Stimulated activated CD4-positive, alpha-beta T cell treated with anti-CD3 and anti-CD28 coated beads, Interleukin-1b, Interleukin-23, amount 100 ng/mL, for 1 hour (primary cell): ENCODE measurements at places on chromosomes 2 and 18.

GRCh38 chr2:55296393-55296792 is 27.4 kb upstream of the MTIF2 start:
- DNase-seq, result no peak

GRCh38 chr2:65495251-65495877 is 63.0 kb upstream of the SPRED2 start:
- no peak for DNase-seq

- DNase-seq, result no peak
Observed at GRCh38 chr2:58950795-58951462, 709.8 kb upstream of the FANCL start.

GRCh38 chr2:229675569-229675968 is 38.8 kb downstream of the DNER start:
- DNase-seq, result no peak

DNA sequence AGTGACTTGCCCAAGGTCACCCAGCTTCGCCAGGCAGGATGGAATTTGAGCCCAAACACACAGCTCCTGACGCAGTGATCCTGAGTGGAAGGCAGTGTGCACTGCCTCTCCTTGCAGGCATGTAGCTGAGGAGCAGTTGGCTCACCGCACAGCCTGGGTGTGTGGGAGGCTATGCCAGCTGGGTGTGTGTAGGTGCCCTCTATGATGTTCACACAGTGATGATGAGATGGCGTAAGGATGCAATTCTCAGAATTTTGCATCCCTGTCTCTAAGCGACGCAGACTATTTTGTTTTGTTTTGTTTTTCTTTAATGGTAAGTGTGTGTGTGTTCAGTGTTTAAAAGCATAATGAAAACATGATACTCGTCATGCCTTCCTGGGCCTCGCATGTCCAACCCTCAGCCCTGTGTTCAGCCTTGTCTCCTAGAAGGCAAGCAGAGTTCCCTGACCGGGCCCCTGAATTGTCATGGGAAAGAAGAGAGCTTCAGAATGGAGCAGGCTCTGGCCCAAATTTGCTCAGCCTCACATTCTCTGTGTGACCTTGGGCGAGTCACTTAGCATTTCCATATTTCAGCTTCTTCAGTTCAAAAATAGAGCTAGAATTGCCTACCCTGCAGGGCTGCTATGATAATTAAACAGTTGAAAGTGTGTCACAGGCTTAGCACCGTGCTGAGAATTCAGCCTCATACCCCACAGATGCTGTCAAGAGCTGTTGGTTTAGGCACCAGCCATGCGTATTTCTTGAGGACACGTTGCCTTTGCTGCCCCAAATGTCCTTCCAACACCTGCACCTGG is 603.6 kb upstream of the RAB6C start:
- no peak for DNase-seq
